ENCODE measurements at places on chromosomes 1 and 21. TPM values are rescaled to one million over a fixed set of nuclear protein-coding genes. Genes with fewer than 3 reads are reported as not detected.

FCRL4 gene
- total RNA-seq = not detected

PYHIN1 gene
- total RNA-seq = 3.4 TPM

HMCN1 gene
- 17.3 TPM for total RNA-seq

HSF2BP gene
- total RNA-seq = 0.48 TPM

CLCN6 gene
- 16.9 TPM for total RNA-seq

CRP gene
- 0.33 TPM for total RNA-seq

C1orf21 gene
- total RNA-seq = 69.3 TPM

SLC44A3 gene
- 7.7 TPM for total RNA-seq

ARMH1 gene
- 1.6 TPM for total RNA-seq

DR1 gene
- 40.3 TPM for total RNA-seq

OR2L3 gene
- not detected for total RNA-seq

STX12 gene
- 59.2 TPM for total RNA-seq

CFHR5 gene
- total RNA-seq = not detected

YBEY gene
- 9.3 TPM for total RNA-seq

INAVA gene
- 0.29 TPM for total RNA-seq

GRCh38 chr1:158077411-158078256 is 84.2 kb downstream of the KIRREL1 start:
- no peak for DNase-seq

DNA sequence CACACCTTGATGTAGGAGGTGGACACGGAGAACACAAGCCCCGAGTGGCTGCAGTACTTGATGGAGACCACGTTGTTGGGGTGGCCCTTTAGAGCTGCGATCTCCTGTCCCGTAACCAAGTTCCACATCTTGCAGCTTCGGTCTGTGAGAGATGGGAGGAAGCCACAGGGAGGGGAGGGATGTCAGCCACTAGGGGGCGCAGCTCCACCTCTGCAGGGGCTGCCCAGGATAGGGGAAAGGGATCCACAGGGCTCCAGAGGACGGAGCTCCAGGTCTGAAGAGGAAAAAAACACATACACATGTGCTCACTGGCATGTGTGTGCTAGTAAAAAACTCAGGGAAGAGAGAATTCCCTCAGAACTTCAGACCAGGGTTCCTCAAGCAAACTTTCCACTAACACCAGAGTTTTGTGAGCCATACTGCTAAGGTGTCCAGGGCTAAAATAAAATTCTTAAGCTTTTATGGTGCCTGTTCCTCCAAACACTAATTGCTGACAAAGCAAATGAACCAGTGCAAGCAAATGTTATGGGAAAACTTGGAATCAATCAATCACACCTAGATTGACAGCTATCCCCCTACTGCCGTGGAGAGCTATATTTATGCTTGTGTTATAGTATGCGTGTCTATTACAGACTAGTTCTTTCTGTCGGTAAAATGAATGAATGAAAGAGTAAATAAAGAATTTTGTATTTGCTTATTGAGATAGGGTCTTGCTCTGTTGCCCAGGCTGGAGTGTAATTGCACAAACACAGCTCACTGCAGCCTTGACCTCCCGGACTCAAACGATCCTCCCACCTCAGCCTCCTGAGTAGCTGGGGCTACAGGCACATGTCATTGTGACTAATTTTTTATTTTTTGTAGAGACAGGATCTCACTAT is 43.7 kb downstream of the KIF21B start:
- no peak for DNase-seq

DNA sequence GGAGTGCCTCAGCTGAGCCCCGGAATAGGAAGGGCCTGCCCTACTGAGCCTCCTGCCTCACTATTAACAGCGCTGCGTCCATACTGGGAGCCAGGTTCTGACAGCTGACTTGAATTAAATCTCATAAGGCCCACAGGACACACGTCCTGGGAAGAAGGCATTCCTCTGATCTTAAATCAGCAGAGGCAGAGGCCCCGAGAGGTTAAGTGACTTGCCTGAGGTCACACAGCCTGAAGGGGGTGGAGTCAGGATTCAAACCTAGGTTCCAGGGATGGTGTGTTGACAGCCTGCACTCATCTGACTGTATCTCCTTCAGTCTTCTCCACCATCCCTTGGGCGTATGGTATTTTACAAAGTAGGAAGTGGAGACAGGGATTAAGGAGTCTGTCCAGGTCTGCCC is 79.8 kb downstream of the AJAP1 start:
- DNase-seq = no peak

DNA sequence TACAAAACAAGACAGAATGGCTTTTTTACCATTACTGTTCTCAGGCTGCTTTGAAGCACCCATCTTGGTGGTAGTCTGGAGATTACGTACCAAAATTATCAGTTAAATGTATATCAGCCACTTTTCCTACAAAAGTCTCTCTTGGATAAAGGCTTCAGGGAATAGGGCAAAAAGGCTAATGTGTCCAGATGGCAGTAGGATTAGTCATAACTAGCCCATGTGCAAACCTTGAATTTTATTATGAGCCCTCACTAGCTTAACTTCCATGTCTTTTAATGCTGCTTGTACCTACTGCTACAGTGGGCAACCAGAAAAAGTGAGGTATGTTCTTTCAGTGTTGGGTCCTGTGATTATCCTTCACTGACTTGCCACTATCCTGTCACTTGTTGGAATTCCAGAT is 51.0 kb downstream of the PLPPR4 start:
- no peak for DNase-seq

GRCh38 chr1:47440599-47441081 is 2.8 kb downstream of the FOXD2 start:
- no peak for DNase-seq

DNA sequence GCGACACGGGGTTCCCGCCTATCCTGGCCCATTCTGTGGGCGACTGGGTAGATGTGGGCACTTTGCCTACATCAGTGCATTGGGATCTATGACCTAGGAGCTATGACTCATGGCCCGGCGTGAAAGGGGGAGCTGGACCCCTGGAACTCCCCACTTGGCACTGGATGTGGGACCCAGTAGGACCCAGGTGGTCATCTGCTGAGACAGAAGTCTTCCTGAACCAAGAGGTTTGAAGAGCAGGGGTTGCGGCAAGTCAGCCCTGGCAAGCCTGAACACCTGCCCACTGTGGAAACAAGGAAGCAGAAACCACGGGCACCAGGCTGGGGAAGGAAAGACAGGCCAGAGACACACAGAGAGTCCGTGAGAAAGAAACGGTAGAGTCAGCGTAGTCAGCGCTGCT is 656.7 kb downstream of the AJAP1 start:
- DNase-seq = no peak

- DNase-seq = no peak
These were observed 70.1 kb upstream of the PTBP2 start for GRCh38 chr1:96651517-96651916.

DNA sequence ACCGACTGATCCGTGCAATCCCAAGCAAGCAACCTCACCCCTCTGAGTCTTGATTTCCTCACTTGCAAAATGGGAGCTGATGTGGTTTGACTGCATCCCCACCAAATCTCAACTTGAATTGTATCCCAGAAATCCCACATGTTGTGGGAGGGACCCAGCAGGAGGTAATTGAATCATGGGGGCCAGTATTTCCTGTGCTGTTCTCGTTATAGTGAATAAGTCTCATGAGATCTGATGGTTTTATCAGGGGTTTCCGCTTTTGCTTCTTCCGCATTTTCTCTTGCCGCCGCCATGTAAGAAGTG is 58.4 kb downstream of the FHAD1 start:
- no peak for DNase-seq

DNA sequence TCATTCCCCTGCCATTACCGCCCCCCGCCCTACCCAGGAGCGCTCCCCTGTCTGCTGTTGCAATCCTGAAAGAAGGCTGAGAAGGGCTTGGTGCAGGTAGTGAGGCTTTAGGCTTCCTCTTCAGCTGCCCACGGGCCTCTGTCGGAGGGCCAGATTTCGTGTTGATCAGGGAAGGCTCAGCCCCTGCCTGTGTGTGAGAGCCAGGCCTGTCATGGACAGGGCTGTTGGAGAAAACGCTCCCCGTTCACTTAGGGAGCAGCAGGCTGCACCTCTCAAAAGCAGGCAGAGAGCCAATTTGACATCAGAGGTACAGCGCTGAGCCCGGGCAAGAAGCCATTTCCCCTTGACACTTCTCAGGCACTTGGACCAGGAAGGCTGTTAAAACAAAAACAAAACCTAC is 19.0 kb downstream of the TEX35 start:
- DNase-seq = no peak

DNA sequence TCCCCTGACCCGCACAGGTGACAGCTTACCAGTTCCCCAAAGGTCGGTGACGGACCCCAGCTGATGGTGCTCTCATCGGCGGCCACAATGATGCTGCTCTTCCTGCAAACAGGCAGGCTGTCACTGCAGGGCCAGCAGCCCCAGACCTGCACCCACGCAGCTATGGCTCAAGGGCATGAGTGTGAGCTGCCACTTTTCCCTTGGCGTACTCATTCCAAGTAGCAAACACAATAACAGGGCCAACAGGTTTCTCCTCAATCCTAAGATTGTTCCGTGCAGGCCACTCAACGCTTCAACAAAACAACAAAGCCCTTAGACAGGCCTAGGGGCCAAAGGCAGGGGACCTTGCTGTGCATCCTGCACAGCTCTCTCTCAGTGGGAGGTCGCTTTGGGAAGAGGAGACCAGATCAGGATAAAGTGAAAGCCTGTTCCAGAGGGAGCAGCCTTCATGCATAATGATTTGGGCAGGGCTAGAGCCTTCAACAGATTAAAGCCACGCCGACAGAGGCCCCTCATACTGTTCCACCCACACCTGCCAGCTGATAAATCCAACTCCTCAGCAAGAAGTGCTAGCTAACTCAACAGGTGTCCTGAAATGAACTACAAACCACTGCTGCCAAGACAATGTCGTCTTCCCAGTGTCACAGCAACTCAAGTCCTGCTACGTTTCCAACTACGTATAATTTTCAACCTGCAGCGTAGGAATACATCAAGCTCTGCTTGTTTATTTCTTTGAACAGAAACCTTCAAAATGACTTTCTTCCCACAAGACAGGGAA is 27.2 kb downstream of the RCC2 start:
- DNase-seq = no peak

DNA sequence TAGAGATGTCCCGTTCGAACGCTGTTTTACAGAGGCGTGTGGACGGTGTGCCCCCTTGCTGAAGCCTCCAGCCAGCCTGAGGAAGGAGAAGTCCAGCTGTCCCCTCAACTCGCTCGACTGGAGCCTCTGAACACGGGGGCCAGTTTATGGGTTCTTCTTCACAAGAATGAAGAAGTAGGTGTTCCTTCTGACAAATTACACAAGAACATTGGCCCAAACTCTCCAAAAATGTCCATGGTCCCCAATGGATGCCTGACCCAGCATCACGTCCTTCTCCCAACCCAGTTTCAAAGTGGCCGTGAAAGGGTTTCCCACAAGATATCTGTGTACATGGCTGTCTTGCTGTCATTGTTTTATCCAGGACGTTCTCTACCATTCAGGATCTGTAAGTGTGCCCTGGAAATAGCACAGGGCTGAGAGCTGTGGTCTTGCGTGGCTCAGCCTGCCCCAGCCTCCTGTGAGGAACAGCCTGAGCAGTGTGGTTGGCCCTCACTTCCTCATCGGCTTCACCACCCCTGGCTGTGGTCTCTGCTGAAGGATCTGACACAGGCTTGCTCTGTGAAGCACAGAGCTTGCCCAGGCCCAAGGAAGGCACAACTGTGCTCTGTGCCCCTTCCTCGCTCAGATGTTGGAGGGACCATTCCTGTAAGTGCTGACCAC is 1.0 kb upstream of the S100B start:
- DNase-seq = peak; percentile 87

DNA sequence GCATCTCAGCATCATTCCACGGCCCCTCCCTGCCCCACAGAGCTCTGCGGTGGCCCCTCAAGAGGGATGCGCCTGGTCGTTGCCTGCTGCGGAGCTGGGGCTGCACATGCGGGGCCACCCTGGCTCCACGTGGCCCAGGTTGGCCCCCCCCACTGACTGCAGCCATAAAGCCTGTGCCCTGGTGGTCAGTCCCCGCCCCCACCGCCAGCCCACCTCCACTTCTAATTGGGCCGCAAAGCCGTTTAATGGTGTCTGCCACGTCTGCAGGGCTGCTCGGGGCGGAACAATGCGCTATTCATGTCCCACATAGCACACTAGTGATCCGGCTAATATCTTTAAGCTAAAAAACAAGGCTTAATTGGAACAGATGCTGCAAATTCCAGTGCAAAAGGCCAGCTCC is 33.5 kb upstream of the ACTRT2 start:
- peak; percentile 64 for DNase-seq

DNA sequence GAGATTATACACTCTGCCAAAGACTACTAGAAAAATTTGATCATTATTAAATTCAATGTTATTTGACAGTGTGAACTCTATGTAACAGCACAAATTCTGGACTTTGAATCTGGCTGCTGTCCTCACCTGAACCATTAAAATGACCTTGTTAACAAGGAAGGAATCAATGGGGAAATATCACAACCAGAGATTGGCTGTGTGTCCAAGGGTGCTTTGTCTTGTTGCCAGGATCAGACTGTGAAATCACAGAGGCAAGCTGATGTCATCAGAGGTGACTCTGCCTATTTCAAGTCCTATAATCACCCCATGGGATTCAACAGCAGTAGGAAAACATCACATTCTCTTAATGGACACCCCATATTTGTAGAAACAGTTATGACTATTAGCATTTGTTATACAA is 46.8 kb downstream of the ADAMTS5 start:
- no peak for DNase-seq

- no peak for DNase-seq
These were observed 43.2 kb upstream of the BACE2 start for GRCh38 chr21:41124641-41125201.

GRCh38 chr1:30809514-30810263 is 52.1 kb upstream of the LAPTM5 start:
- DNase-seq = peak; percentile 58

DNA sequence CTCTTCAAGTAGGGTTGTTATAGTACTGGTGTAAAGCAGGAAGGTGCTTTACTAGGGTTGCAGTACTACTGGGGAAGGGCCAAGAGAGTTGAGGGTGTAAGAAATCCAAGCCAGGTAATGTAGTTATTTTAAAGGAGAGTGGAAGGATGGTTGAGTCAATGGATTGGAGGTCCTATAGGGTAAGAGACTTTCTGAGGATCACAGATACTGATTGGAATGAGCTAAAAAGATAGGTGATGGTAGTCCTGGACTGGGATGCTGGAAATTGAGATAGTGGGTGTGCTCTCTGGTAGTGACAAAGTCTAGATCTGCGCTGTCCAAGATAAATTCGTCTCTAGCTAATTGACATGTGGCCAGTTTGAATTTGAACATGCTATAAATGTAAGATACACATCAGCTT is 7.0 kb downstream of the TXLNA start:
- no peak for DNase-seq

GRCh38 chr21:21464684-21465083 is 466.5 kb downstream of the NCAM2 start:
- no peak for DNase-seq

DNA sequence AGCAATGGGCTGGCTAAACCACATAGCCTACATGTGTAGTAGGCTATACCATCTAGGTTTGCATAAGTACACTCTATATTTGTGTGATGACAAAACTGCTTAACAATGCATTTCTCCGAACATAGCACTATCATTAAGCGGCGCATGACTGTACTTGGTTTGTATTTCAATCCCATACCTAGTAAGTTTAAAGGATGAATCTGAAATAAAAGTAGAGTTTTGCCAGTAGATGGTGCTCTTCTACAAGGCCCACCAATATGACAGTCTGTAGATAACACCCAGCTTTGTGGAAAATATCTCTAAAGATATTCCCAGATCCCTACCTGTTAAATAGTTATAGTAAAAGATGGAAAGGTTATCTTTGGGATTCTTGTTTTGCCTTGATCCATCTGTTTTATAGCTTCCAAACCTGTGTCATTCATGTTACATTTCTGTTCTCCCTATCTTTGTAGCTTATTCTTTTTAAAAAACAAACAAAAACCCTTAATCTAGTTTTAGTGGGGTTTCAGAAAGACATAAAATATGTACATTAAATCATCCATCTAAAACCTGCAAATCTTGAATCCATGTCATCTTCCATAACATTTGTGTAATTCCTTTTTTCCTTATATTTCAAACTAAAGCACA is 33.9 kb upstream of the ASPM start:
- DNase-seq = no peak
